Adrenal gland (tissue), 19 donors: ENCODE measurements at places on chromosomes 5 and 9. TPM values are rescaled to one million over a fixed set of nuclear protein-coding genes. Genes with fewer than 3 reads are reported as not detected.

The EPB41L4B gene
- total RNA-seq: 13.4 TPM

The COMMD10 gene
- 27.7 TPM for total RNA-seq

The TMEM167A gene
- total RNA-seq: 46.8 TPM

The LCN10 gene
- total RNA-seq: not detected

The HAVCR2 gene
- total RNA-seq: 11.1 TPM
